ENCODE measurements at places on chromosomes 12 and 14.

- DNase-seq = no peak
Measured at GRCh38 chr12:74945771-74946198, 263.9 kb downstream of the KCNC2 start.

- no peak for DNase-seq
Measured at GRCh38 chr12:124381456-124382296, 86.8 kb downstream of the RFLNA start.

- no peak for DNase-seq
Measured at GRCh38 chr12:128745772-128746689, 77.7 kb downstream of the SLC15A4 start.

- DNase-seq = peak; percentile 77
Measured at GRCh38 chr14:75295491-75296345, 17.1 kb downstream of the FOS start.

DNA sequence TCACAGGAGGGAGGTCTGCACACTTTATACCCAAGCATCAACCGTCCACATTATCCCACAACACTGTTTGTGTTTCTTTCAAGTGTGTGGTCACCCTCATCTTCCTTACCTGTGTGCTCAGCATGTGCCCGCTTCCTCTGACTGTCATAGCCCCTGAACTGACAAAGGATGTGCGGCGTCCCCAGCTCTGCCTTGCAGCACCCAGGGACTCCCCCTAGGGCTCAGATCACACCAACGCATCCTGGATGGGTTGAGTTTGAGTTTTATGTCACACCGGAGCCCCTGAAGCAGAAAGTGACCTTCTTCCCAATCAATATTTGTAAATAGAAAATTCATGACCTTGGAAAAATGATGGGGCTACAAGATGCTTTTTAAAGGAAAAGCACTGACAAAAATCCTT, 770.7 kb upstream of the TMEM132C start:
- no peak for DNase-seq

- no peak for DNase-seq
Measured at GRCh38 chr12:130462558-130463274, 125.0 kb downstream of the PIWIL1 start.

DNA sequence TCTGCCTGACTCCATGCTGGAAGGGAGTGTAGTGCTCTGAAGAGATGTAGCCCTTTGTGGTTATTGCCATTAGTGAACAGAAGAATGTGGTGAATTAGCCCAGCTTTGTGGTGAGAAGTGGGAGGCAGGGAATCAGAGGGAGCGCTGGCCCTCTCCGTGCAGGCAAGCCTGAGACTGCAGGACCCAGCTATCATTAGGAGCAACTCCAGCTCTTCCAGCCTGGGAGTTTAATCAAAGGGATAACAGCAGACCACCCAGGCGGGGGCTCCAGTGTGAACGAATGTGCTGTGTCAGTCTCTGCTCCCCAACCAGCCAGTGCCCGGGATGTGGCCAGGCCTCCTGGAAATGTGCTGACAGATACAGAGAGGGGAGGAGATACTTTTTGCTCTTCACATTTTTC, 142.7 kb downstream of the TTLL5 start:
- DNase-seq = no peak

DNA sequence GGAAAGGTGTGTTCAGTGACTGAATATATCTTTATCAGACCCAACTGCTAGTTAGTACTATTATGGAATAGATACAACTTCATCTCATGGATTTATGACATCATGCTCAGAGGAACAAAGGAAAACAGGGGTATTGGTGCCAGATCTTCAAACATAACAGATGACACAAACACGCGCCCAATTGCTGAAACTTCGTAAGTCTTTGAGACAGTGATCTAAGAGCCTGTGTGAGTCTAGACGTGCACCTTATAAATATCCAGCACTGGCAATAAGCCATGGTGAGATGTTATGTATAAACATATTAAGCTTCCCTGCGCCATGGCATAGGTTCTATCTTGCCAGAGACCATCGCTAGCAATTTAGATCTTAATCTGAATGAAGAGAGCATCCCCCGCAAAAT, 42.2 kb upstream of the NR2C1 start:
- DNase-seq = no peak

- no peak for DNase-seq
Measured at GRCh38 chr12:68919581-68920239, 13.3 kb downstream of the CPM start.
